ENCODE measurements at places on chromosomes 7 and 10. TPM values are rescaled to one million over a fixed set of nuclear protein-coding genes. Genes with fewer than 3 reads are reported as not detected.

ANKRD22 gene
- total RNA-seq: 0.17 TPM

TEX47 gene
- not detected for total RNA-seq

RHOBTB1 gene
- 0.06 TPM for total RNA-seq

PTCD1 gene
- 8.6 TPM for total RNA-seq

HOXA6 gene
- not detected for total RNA-seq

ABCB4 gene
- not detected for total RNA-seq

TAS2R4 gene
- 1.3 TPM for total RNA-seq

PURB gene
- total RNA-seq: 24.1 TPM

DGKI gene
- 0.25 TPM for total RNA-seq

UTF1 gene
- total RNA-seq: not detected

CRHR2 gene
- total RNA-seq: not detected

OR2A2 gene
- not detected for total RNA-seq

ASZ1 gene
- total RNA-seq: not detected

CLRN3 gene
- total RNA-seq: not detected

RADIL gene
- 0.37 TPM for total RNA-seq

ABCB1 gene
- 2.7 TPM for total RNA-seq

- H3K36me3 ChIP-seq: peaks cover 13% of the 10 kb centered on the region
- no peak overlapping the region for H3K27ac ChIP-seq
Observed at GRCh38 chr10:75136346-75136745, 24.9 kb downstream of the SAMD8 start.

DNA sequence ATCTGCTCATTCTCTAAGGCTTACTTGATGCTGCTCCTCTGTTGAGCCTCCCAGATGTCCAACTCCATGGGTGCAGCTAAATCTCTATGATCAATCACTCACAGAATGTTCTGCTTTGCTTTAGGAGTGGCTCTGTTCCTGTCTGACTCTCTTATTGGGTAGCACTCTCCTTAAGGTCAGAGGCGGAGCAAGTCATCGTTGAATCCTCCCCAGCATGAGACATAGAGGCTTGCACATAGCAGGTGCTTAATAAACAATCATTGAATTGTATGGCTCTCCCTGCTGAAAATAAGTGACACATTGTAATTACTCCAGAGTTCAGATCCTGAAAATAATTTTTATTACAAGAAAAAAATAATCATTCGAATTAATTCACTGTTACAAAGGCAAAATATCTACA, 69.7 kb downstream of the NPS start:
- no peak overlapping the region for H3K4me3 ChIP-seq
- no peaks in the 10 kb centered on the region for H3K4me1 ChIP-seq

DNA sequence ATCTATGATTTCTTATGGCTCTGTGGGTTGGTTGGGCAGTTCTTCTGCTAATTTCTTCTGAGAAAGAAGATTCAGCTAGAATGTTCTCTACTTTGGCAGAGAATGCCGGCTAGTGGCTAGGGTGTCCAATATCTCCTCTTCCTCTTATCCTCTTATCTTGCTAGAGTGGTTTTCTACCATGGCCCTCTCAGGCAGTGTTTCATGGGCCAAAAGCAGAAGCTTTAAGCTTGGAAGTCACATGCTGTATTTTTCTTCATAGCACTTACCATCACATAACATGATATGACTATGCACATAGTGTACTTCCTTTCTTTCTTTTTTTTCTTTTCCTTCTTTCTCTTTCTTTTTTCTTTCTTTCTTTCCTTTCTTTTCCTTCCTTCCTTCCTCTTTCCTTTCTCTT, 140.0 kb downstream of the ITGB8 start:
- no peak overlapping the region for H3K27ac ChIP-seq
- no peak for DNase-seq
- H3K4me1 ChIP-seq: no peaks in the 10 kb centered on the region
- no peaks in the 10 kb centered on the region for H3K27me3 ChIP-seq

- no peak overlapping the region for H3K4me3 ChIP-seq
- no peak overlapping the region for H3K27ac ChIP-seq
- DNase-seq: no peak
- H3K27me3 ChIP-seq: no peaks in the 10 kb centered on the region
- no peaks in the 10 kb centered on the region for H3K36me3 ChIP-seq
Observed at GRCh38 chr10:34908481-34908880, 93.4 kb upstream of the PARD3 start.

DNA sequence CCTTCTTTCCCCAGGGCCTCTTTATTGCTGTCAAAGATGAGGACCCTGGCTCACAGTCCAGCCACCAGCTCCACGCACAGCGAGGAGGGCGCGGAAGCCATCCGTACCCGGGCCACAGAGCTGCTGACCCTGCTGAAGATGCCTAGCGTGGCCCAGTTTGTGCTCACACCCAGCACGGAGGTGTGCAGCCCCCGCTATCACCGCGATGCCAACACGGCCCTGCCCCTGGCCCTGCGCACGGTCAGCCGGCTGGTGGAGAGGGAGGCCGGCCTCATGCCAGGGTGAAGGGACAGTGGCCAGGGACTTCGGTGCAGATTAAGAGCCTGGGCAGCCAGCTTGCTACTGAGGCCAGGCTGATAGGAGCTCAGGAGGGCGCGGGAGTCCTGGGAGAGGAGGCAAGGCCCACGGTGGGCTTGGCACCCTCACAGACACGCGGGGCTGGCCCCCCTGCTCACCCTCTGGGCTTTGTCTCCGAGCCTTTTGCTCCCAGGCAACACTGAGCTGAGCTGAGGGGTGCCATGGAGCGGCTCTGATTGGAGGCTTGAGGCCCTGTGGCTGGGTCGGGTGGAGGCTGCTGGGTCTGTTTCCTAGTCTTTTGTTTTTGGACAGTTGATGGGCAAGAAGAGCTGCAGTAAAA, 15.8 kb downstream of the AP5Z1 start:
- no peak overlapping the region for H3K27ac ChIP-seq
- DNase-seq: no peak
- H3K4me3 ChIP-seq: no peak overlapping the region
- peaks cover 13% of the 10 kb centered on the region for H3K4me1 ChIP-seq

DNA sequence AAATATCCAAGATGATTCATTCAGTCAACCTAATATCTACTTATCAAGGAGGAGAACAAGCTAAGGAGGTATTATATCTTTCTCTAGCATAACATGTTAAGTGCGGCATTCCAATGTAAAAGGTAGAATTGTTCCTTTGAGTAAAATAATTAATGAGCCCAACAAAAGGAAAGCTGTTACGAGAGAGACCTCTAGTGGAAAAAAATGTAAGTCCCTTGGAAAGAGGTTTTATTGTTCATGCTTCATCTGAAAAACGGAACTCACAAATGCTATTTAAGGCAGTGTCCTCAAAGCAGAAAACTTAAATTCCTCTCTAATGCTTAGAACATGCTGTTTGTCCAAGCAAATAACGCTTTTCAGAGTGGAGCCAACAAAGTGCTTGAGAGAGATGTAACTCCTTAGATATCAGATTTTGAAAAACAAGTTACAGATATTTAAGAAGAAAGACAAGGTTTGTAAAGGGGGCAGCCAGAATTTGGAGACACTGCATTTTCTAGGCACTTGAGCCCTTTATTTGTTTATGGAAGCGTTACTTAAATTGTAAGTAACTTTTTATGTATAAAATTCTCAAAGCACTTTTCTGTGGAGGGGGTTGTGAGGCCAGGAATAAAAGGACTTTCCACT, 119.9 kb downstream of the TFEC start:
- H3K27ac ChIP-seq: no peak overlapping the region
- no peak overlapping the region for H3K4me3 ChIP-seq
- H3K36me3 ChIP-seq: no peaks in the 10 kb centered on the region
- no peak for DNase-seq

DNA sequence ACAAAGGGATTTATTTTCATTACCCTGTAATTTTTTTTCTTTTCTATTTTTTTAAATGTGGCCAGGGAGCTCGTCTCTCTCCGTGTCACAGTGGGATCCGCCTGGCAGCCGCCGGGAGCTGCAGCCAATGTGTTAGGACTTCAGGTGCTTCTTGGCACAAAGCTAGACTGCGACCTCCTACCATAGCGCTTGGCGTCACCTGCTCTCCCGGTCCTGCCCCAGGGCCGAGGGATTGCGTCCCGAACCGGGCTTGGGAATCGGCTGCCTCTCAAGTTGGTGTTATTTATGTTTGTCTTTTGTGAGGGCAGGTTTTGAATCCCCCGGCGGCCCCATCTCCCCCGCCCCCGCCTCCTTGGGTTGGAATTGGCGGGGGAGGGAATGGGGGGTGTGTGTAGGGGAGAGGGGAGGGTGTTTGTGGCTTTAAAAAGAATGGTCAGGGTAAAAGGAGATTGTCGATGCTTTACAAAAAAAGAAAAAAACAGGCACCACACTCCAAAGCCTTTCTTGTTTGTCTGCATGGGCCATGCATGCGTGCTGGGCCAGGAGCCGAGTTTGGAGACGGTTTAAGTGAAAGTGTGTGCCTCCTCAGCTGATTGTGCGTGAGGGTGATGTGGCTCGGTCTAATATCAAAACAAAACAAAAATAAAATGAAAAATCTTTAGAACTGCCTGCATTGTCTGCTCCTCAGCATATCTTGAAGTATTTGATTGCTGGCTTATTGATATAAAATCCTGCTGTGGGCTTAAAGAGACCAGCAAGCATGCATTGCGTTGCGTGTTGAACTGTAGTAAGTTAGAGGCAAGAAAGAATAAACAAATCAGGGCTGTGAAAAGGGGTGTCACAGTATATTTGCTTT, 1.2 kb downstream of the PPP1R9A start:
- H3K36me3 ChIP-seq: peaks cover 2% of the 10 kb centered on the region
- H3K27me3 ChIP-seq: peaks cover 56% of the 10 kb centered on the region
- DNase-seq: no peak
- no peak overlapping the region for H3K4me3 ChIP-seq

GRCh38 chr10:94424714-94425337, 22.5 kb downstream of the TBC1D12 start:
- H3K27ac ChIP-seq: no peak overlapping the region
- no peaks in the 10 kb centered on the region for H3K36me3 ChIP-seq
- DNase-seq: no peak
- no peak overlapping the region for H3K4me3 ChIP-seq
- H3K4me1 ChIP-seq: no peaks in the 10 kb centered on the region
- peaks cover 18% of the 10 kb centered on the region for H3K27me3 ChIP-seq

DNA sequence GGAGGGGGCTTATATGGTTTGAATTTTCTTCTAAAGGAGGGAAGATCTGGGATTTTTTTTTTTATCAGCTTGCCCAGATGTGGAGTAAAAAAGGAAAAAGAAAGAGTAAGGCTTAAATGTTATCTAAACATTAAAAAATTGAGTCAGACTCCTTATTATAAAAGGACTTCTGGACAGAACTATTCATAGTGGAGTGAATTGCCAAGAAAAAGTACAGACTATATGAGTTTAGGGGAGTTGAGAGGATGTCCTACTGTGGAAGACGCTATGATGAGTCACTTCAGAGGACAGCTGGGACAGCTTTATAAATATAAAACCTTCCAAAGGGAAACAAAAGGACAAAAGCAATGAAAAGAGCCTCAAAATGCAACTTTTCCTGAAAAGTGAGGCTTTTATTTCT, 73.0 kb downstream of the TFPI2 start:
- no peaks in the 10 kb centered on the region for H3K36me3 ChIP-seq
- no peaks in the 10 kb centered on the region for H3K27me3 ChIP-seq
- no peaks in the 10 kb centered on the region for H3K4me1 ChIP-seq
- DNase-seq: no peak

DNA sequence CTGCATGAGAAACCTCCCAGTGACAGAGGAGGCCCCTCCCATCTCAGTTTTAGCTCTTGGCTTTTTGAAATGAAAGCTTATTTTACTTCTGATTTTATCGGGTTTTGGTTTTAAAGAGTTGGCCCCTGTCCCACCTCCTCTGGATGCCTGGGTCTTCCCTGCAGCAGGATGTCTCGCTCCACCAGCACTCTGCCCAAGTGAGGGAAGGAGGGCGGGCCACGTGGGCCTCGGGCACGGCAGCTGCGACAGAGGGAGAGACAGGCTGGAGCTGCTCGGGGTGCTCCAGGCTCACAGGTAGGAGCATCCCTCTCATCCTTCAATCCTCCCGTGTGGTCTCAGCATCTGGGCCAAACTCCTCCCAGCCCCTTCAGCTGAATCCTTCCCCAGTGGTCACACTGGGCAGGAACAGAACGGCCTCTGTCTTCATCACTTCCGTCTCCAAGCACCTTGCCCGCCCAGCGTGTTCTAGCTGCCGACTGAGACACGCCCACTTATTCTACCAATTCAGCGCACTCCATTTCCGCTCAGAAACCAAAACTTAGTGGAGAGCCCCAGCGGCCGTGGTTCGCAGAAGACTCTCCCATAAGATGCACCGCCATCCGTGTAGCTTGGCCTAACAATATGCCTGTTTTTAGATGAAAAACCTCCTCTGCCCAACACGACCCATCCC, 222.9 kb downstream of the GLRX3 start:
- H3K27ac ChIP-seq: no peak overlapping the region
- no peak for DNase-seq
- no peaks in the 10 kb centered on the region for H3K27me3 ChIP-seq
- H3K4me1 ChIP-seq: no peaks in the 10 kb centered on the region
- no peak overlapping the region for H3K4me3 ChIP-seq

DNA sequence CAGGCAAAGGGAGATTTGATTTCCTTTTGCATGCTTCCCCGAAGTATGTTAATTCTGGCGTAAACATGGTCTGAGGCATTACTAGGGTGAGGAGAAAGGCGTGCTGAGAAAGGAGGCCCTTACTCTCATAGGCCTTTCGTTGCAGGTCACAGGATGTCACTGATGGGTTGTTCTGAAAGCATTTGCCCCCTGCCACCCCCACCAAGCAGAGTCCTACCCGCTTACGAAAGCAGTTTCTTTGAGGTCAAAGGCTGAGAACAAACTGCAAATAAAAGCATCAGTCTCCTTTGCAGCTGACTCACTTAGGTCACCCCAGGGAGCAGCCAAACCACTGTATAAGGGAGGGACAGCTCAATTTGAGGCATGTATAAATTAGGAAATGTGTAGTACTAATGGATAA, 57.1 kb downstream of the BPGM start:
- H3K27me3 ChIP-seq: no peaks in the 10 kb centered on the region
- DNase-seq: no peak
- H3K4me3 ChIP-seq: no peak overlapping the region
- H3K27ac ChIP-seq: no peak overlapping the region
- H3K36me3 ChIP-seq: no peaks in the 10 kb centered on the region

DNA sequence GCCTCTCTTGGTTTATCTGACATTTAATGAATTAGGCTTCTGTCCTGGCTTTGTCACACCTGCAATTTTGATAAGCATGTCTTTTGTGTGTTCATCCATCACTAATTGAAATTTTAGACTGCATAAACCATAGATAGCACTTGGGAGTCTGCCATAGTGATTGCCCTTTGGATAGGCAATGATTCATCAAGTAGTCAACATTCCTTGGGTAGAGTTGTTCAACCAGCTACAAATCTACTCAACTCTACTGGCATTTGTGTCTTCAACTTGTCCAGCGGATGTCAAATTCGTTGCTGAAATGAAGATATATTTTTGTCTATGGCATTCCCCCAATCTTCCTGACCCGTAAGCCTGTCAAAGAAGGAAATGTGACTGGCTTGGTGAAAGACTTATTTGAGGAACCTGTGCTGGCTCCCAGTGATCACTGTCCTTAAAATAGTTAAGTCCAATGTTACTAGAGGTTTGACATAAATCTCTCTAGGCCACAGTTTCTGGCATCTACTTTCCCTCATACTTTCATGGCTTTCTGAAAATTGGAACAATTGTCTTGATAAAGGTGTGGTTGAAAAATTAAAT, 33.7 kb upstream of the CREB5 start:
- H3K4me3 ChIP-seq: no peak overlapping the region
- H3K4me1 ChIP-seq: no peaks in the 10 kb centered on the region
- H3K27me3 ChIP-seq: peaks cover 9% of the 10 kb centered on the region
- H3K36me3 ChIP-seq: no peaks in the 10 kb centered on the region
- DNase-seq: no peak

- no peaks in the 10 kb centered on the region for H3K27me3 ChIP-seq
- H3K4me1 ChIP-seq: peaks cover 17% of the 10 kb centered on the region
- no peak overlapping the region for H3K4me3 ChIP-seq
- H3K27ac ChIP-seq: no peak overlapping the region
Observed at GRCh38 chr7:44738051-44738723, 10.5 kb upstream of the ZMIZ2 start.

Data from activated CD4-positive, alpha-beta T cell treated with anti-CD3 and anti-CD28 coated beads, Interleukin-2, amount 10 ng/mL, durations not matched to agents 7 days and 5 days (primary cell).